Stimulated activated naive CD4-positive, alpha-beta T cell (primary cell): ENCODE measurements at places on chromosomes 5 and 9.

DNA sequence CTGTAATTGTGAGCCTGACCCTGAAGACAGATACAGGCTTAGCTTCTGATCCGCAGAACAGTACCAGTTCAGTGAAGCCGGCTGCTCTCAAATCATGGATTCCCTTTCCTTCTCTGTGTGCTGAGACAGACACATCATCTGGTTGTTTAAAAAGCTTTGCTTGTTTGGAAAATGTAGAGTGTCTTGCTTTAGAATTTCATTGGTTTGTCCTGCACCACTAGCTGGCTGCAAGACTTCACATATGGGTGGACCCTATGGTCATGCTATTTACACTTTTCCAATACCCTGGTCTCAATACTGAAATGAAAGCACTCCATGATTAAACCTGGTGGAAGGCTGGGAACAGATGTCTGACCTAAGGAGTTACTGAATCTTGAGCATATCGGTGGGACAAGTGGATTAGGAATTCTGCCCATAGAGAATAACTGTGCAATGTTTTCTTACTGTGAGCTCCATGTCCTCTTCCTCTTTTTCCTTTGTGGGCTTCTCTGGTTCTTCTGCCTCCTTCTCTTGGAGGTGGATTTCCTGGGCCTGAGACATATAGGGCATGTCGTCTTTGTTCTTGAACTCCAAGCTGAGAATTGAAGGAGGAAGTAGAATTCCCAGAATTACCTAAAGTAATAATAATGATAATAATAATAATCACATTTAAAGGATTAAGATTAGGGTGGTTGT, 201.1 kb upstream of the KLF9 start:
- DNase-seq, result no peak

DNA sequence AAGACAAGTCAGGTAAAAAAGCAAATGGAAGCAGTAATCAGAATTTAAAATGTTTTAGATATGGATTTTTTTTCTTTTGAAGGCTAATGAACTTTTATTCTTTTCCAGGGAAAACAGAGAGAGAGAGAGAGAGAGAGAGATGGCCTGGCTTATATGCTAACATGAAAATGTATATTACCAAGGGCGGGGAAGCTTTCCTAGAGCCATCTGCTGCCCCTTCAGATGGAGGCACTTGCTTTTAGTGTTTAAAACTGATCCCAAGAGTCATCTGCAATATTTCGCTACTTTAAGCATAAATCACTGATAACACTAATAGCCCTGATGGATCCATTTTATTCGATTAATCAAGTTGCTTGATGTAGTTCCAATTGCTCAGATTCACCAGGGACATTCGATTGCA, 186.1 kb upstream of the ADAMTS16 start:
- no peak for DNase-seq

- no peak for DNase-seq
Measured at GRCh38 chr9:121985792-121986494, 107.2 kb downstream of the TTLL11 start.

DNA sequence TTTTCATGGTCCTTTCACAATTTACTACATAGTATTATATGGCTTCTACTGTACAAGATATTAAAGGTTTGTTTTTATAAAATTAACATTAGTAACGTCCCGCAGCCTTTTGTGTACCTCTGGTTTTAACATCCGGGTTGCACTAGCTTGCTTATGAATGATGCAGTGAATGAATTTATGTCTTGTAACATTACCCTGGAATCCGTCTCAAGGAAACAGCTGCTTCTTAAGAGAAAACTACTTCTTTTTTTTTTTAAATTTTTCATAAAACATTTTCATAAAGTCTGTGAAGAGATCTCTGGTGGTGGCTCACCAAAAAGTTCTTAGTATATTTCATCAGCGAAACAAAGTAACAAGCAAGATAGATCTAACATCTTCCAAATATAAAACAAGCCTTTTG, 23.6 kb downstream of the MARCHF3 start:
- no peak for DNase-seq

GRCh38 chr9:129289131-129289731, 111.2 kb upstream of the IER5L start:
- no peak for DNase-seq

DNA sequence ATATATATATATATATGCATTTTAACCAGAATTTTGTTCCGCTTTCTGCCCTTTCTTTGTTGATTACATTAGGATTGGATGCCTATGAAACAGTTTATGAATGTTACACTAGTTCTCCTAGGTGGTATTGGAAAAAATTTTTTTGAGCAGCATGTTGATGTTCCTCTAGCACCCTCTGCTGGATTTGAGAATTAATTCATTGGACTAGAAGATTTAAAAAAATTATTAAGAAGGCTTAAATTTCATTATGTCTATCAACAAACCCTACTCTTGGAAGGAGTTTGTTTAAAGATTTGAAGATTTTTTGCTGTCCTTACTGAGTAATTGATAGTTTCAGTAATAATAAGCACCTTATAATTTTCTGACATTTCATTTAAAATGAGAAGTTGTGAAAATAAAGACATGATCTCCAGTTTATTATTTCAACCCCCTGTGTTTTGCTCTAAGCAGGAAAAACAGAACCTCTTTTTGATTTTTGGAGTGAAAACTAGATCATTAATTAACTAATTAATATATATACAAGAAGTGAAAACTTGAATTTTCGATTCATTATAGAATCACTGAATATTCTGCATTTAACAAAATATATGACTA, 89.6 kb downstream of the CCDC171 start:
- peak; percentile 21 for DNase-seq

DNA sequence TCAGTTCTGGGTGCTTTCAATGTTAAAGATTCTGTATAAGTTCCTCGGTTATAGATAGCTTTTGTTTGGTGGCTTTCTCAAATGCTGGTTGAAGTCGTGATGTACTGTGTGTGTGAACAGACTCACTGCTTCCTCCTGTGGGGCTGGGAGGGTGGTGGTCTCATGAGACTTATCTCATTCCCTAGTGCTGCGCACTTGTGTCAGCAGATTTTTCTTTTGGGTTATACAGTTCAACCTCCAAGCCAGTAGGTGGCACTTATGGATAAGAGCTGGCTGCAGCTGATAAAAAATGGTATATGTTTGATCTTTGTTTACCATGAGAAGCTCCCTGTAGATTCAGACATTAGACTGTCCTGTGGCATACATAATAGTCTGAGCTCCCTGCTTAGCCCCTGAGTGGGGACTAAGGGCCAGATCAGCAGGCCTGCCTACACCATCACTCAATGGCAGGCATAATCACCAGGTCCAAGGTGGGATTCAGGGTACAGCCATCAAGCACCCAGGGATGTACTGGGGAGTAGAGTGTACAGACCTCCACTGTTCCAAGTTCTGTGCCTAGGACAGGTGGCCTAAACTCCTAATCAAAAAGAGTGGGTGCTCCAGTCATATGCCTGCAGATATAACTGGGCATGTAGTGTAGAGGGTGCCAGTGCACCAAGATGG, 174.2 kb downstream of the OXCT1 start:
- no peak for DNase-seq

GRCh38 chr5:34410411-34411139, 245.6 kb upstream of the RAI14 start:
- DNase-seq, result no peak

DNA sequence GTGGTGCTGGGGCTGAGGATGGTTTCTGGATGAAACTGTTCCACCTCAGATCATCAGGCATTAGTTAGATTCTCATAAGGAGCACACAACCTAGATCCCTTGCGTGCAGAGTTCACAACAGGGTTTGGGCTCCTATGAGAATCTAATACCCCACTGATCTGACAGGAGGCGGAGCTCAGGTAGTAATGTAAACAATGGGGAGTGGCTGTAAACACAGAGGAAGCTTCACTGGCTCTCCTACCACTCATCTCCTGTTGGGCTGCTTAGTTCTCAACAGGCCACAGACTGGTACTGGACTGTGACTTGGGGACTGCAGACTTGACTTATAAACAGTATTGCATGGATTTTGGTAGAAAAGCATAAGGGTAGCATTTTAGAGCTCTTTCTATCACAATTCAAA, 870.7 kb upstream of the CDH10 start:
- DNase-seq, result no peak

GRCh38 chr5:180281706-180282105, 10.2 kb downstream of the MAPK9 start:
- DNase-seq, result no peak

DNA sequence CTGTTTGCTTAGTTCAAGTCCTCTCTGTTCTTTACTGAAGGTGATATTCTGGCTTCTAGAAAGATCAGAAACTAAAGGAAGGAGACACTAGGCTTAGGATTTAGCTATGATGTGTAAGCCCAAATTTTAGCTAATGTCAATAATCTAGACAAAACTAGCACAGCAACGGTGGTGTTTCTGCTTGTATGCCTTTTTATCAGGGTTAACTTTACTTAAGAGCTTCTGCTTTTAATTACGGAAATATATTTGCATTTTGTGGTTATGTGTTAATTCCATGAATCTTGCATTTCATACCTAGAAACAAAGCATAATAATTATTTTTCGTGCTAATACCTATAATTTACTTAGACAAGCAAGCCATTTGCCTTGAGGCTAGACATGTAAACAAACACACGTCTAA, 96.1 kb downstream of the PAX5 start:
- no peak for DNase-seq

- DNase-seq, result no peak
Measured at GRCh38 chr9:93228453-93228852, 44.5 kb downstream of the WNK2 start.

GRCh38 chr5:146447734-146448380, 724 bp downstream of the TCERG1 start:
- no peak for DNase-seq

DNA sequence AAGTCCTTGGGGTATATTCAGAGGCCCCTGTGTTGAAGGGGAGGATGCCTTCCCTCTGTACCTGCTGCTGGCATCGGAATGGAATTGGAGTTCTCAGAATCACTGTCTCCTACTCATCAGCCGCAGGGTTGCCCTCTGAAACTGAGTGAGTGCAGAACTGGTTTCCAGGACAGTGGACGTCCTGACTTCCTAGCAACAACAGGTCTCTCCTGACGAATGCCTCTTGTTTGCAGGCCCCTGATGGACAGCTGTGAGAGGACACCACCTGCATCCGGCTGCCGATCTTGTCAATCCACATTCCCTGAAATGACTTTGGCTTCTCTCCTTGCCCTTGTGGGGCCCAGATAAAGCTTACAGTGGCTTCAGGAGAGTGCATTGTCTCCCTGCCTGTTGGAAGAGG, 274.5 kb downstream of the NSG2 start:
- no peak for DNase-seq

DNA sequence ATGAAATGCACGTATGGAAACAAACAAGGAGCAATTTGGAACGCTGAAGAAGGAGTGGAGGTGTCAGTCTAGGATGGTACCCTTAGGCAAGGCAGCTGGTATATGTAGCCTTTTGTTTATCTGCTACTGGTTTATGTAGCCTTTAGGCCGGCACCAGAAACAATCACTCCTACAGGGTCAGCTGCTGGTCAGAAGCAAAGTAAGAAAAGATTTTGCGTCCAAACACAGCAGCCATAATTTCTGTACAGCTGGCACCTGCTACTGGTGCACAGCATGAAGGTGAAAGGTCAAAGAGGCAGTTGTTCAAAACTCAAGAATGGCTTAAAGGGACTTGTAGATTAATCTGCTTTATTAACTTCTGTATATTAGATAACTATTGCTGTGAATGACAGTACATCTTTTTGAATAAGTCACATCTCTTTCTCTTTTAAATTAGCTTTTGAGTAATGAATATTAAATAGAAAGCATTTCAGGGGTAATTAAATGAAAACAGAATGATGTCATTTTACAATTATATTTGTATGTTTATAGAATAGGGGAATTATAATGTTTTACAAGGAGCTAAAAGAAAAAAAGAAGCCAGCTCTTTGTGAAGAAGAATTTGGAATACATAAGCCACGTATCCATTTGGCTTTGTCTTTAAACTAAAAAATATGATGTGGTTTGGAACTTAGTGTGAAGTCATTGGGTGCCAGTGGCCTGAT, 33.1 kb upstream of the TLX3 start:
- no peak for DNase-seq

- no peak for DNase-seq
Measured at GRCh38 chr5:143662020-143662419, 149.9 kb upstream of the HMHB1 start.

GRCh38 chr9:98995971-98996504, 52.3 kb downstream of the COL15A1 start:
- no peak for DNase-seq

- DNase-seq, result no peak
Measured at GRCh38 chr9:120923620-120924328, 2.8 kb downstream of the TRAF1 start.
